ENCODE measurements at places on chromosomes 4 and X.

DNA sequence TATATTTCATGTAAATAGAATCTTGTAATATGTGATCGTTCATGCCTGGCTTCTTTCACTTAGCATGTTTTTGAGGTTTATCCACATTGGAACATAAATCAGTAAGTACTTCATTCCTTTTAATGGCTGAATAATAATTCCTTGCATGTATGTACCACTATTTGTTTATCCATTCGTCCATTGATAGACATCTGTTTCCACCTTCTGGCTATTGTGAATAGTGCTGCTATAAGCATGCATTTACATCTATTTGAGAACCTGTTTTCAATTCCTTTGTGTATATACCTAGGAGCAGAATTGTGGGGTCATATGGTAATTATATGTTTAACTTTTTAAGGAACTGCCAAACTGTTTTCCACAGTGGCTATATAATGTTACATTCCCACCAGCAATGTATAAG, 356.7 kb upstream of the DIPK2B start:
- DNase-seq, result no peak

DNA sequence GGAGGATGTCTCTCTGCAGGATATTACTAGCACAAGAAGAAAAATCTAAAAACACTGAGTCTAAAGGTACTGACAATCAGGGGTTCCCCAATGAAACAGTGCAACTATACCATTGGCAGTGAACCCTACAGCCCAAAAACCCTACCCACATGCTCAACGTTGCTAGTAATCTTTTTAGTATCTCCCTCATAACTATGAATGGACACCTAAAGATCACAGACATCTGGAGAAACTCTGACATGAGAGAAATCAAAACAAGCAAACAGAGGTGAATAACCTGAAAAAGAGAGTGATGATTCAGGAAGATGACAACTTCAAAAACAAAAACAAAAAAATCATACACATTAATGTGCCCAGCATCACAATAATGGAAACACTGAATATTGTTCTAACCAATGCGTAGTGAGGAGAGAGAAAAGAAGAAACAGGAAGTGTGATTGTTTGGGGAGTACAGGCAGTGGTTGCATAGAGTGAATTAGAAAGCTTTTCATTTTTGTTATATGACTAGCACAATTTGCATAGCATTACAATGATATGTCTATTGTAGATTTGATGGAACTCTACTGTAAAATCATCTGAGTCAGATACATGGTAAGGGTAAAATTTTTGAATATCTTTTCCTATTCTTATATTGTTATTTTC, 78.9 kb upstream of the FMR1 start:
- DNase-seq, result no peak

DNA sequence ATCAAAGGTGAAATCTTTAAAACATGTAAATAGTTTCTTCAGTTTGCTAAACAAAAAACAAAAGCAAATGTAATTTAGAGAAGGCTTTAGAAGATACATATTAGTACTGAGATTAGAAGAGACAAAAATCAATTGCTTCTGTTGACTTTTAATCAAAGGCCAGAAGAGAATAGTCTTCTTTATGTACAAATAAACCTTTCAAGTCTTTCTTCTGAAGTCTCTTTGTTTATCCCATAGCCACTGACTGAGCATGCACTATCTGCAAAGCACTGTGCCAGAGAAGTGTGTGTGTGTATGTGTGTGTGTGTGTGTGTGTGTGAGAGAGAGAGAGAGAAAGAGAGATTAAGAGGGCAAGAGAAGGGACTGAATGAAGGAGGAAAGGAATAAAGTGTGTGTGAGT, 198.4 kb downstream of the GLUD2 start:
- DNase-seq, result no peak

DNA sequence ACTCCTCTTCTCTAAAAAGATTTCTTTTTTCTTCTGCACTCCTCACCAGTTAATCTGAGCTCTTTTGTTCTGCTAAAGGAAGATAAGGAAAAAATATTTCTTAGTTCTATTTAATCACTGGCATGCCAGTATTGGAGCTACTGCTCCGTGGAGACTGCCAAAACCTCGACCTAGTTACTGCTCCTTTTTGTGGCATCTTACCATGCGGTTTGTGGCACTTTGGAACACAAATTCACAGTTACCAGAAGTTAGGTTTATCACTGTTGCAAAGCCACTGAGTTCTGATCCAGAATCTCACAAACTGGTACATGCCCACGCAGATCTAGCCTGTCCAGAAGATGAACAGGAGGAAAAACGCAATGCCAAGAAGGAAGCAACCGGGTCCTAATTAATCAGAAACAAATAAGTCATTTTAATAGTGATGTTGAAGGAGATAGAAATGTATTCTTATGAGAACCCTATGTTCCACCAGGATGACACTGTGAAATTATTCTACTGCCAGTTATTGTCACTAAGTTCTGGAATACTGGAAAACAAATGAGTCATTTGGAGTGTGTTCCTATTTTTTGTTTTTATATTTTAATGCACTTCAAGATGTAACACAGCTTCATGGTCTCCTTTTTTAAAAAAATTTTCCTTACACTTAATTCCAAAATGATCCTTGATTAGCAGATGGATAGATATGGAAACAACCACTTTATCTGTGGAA, 106.7 kb upstream of the GK2 start:
- DNase-seq, result no peak

DNA sequence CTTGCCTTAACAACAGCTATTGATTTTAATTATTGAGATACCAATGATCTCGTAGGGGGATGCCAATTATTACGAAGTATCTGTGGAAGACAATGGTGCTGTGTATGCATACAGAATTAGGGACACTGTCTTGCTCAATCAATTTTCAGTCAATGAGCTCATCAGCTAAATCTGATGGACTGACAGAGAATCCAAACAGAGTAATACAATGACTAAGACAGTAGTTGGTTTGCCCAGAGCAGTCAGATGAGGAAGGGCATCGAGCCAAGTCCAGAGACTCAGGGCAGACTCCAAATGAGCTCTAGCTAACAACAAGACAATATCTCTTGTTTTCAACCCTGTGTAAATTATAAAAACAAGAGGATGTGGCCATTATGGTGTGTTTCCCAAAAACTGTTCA, 14.7 kb upstream of the GSX2 start:
- peak; percentile 78 for DNase-seq

Data from NCI-H226 (cell line).